ENCODE measurements at places on chromosomes 6 and 20.

- DNase-seq: no peak
Observed at GRCh38 chr6:3887150-3887700, 38.1 kb downstream of the FAM50B start.

DNA sequence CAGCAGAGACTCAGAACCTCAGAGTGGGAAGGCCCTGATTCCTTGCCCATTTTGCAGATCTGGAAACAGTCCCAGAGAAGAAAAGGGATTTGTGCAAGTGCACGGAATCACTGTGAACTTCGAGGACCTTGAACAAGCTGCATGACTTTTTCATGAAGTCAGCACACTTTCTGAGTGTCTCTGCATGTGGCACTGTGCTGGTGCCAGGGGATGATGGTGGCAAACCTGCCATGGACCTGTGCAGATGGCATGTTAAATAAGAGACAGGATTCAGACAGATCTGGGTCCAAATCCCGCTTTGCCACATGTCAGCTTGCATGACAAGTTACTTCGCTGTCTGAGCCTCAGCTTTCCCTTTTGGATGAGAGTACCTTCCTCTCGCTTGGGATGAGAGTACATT lies 26.8 kb downstream of the ZNF831 start:
- no peak for DNase-seq

DNA sequence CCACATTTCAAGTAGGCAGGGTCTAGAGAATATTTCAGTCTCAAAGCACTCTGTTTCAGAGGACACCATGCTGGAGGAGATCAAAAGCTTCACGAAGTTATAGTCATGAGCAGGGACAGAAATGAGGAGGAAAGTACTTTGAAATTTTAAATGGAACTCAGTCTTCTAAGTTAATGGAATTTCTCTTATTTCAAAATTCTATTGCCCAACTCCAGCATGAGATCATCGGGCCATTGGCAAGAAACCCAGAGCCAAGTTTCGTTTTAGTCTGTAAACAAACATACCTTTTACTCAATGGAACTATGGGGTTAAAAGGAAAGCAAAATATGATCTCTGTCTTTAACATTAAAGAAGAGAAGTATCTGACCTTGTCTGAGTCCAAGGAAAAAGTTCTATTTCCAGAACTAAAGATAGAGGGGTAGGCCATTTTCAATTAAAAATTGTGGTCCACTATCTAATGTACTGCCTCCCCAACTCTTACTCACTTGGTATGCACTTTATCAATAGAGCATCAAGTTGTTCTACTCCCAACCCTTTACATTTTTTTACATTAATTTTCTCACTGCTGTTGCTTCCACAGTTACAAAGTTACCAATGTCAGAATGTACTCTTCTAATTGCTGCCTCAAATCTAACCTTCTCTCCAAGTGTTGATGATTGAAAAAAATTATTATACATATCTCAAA lies 235.3 kb upstream of the NRSN1 start:
- no peak for DNase-seq

- DNase-seq: no peak
Observed at GRCh38 chr6:113809826-113810225, 47.3 kb upstream of the MARCKS start.

DNA sequence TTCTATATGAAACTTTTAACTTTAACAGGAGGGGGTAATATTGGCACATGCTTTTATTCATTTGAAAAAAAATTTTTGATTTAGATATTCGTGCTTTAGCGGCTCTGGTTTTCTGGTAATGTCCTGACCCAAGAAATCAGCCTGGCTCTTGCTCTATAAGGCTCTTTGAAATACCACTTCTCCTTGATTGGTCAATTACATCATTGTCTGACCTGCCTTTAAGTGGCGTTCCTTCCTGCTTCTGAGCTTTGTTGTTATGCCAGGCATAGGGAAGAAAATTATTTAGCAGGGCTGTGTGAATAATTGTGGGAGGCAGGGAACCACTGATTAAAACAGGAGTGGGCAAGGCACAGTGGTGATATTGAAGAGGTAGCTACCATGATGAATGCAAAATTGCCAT lies 3.9 kb downstream of the RNF144B start:
- no peak for DNase-seq

DNA sequence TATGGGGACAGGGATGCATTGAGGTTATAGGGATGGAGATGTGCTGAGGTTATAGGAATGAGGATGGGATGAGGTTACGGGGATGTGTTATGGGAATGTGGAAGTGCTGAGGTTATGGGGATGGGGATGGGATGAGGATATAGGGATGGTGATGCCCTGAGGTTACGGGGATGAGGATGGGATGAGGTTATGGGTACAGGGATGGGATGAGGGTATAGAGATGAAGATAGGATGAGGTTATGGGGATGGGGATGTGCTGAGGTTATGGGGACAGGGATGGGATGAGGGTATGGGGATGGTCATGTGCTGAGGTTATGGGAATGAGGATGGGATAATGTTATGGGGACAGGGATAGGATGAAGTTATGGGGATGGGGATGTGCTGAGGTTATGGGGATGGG lies 542.8 kb downstream of the CDH26 start:
- no peak for DNase-seq

GRCh38 chr20:49320460-49320859 lies 42.6 kb upstream of the ZNFX1 start:
- DNase-seq: no peak

DNA sequence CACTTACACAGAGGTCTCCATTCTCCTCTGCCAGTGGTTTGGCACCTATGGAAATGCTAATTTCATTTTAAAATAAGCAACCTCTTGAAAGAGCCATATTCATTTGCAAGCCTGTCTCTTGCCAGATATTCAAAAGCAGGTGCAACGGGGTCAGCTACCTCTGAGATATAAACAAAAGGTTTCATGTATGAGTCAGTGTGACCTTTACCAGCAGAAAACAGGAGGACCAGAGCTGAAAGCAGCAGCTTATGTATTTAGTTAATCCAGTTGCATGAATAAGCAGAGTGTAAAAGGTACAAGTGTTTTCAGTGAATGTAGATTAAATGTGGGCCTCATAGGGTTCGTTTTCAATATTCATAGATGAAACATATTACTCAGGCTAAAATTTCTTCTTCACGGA lies 56.0 kb downstream of the TENT5A start:
- no peak for DNase-seq

GRCh38 chr20:1820138-1821079 lies 74.8 kb upstream of the SIRPA start:
- DNase-seq: no peak

DNA sequence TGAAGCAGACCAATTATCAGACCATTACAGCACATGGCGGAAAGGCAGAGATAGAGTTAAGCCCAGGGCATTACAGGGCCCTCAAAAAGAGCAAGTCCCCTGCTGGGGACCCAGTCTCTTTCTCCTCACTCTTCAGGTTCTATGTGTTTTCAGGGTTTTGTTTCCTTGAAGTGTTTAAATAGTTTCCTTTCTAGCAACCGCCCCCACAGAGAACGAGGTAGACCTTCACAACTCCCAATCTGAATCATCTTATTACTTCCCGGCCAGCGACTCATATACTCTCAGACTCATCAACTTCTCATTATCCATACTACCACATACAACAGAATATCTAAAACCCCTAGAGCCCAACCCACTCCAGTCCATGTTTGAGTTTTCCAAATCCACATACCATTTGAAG lies 526.6 kb upstream of the ARID1B start:
- no peak for DNase-seq

- no peak for DNase-seq
Observed at GRCh38 chr20:2133318-2134183, 31.9 kb downstream of the STK35 start.

GRCh38 chr6:1527073-1527457 lies 82.7 kb upstream of the FOXC1 start:
- DNase-seq: no peak

GRCh38 chr6:134456226-134456625 lies 138.3 kb upstream of the SGK1 start:
- DNase-seq: no peak

- DNase-seq: no peak
Observed at GRCh38 chr6:15280028-15280427, 34.2 kb downstream of the JARID2 start.

DNA sequence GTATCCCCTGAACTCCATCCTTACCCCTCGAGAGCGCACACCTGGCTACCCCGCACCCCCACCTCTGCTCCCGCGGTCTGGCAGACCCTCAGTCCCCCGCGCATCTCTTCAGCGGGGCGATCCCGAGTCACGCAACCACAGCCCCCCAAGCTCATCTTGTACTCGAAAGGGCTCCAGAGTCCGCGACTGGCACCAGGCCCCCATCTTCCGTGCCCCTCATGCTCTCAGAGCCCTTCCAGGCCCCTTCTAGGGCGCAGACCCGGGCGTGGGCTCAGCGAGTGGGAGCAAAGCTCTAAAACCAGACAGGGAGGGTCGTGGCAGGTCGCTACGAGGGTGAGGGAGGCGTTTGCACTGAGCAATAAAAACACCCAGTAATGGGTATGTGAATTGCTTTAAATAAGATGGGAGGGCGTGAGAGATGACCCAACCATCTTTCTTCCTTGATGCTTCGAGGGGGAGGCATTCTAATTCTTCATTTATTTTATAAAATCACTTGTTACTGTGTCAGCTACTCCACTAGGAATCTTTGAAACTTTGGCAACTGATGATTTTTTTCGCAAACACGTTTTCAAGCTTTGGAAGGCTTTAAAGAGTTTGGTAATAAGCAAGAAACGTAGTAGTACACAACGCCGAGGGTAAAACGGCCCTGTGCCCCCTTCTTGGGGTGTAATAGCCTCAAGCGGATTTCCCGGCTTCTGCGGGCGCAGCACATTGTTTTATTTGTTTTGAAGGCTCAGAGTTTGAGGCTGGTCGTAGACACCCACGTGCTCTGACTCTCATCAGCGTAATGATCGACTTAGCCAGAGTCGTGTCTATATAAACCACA lies 42.6 kb upstream of the SUPT3H start:
- DNase-seq: no peak

GRCh38 chr6:15001326-15001910 lies 244.5 kb upstream of the JARID2 start:
- DNase-seq: no peak

DNA sequence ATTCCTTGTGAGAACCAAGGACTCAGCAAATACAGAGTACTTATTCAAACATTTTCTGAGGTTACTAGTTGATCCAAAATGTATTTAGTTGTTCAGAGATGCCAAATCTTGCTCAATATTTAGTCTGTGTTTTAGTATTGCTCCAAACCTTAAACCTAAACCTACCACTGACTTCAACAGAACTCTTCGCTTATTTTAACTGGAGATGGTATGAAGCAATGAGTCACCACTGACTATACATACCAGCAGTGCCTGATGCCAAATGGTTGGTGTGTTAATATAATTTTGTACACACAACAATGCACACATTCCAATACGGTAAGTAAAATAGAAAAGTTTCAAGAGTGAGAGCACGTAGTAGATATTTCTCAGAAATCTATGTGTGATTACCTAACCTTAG lies 1.9 kb upstream of the SPTLC3 start:
- DNase-seq: no peak

DNA sequence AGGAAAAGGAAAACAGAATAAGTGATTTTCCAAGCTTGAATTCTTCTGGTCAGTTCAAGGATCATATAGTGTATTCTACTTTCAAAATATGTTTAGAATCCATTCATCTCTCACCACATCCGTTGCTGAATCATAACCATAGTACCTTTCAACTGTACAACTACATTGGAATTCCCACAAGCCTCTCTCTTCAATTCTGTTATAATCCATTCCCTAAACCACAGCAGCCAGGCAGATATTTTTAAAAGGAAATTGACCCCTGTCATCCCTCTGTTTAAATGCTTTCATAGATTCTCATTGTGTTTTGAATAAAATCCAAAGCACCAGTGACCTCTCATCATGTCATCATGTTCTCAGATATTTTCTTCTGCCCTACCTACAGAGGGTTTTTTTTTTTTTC lies 412.7 kb downstream of the GRIK2 start:
- no peak for DNase-seq

GRCh38 chr6:21496196-21496595 lies 97.4 kb upstream of the SOX4 start:
- no peak for DNase-seq

DNA sequence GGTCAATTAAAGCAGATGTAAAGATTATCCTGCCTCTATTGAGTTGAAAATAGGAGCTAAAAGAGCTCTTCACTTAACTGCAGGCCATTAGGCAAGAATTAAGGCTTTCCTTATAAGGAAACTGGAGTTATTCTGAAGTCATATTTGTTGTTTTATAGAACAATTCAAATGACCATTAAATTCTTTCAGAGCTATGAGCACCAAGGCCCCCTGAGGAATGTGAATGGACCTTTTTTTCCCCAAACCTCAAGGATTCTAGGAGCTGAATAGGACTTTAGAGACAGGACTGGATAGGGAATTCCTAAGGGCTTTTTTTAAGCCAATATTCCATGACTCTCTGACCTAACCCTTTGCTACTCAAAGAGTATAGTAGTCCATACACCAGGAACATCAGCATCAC lies 565.7 kb upstream of the BTBD3 start:
- no peak for DNase-seq

- no peak for DNase-seq
Observed at GRCh38 chr6:37238381-37238780, 19.2 kb upstream of the TBC1D22B start.

DNA sequence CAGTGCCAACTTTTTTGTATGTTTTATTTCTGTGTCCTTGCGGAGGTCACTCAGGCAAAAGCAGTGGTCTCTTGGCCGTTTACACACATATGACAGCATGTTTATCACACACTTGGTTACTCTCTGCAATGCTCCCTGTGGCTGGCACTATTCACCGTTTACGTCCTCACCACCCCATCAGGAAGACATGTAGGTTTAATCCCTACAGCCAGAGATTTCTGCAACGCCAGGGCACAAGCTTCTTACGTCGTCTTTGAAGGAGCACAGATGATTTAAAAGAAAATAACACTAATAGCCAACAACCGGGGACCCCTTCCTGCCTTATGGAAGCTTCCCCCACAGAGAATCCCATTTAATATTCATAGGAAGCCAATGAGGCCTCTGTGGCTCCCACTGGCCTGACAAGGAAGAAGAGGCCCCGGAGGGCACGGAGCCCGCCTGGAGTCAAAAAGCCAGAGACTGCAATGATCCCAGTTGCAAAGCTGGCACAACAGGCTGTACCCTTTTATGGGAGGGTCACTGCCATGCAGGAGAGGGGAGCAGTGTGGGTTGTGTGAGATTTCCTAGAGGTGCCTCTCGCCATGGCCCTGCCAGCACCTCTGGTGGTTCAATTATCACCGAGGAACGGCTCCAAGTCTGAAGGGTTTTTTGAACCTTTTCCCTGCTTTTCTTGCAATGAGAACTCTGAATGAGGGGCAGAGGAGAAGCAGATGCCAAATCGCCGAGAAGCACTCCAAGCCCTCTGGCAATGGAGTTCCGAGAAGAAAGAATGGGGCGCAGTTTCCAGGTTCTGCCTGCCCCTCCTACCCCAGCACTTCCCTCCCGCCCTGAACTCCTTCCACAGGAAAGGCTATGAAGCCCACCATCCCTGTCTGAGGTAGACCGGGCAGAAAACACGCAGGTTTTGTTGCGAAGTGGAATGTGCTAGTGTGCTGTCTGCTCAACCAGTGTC lies 96.2 kb downstream of the THBS2 start:
- DNase-seq: no peak

DNA sequence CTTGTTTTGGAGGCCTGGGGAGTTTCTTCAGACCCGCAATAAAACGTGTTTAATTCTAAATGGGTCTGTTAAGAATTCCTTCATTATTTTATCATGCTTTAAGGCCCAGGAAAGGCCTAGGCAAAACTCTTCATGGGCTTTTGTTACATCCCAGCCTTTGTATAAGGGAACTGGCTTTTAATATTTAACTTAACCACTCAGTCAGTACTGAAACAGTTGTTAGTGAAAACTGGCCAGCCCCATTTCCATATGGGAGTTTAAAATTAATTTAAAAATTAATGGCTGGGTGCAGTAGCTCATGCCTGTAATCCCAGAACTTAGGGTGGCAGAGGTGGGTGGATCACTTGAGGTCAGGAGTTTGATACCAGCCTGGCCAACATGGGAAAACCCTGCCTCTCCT lies 213.2 kb upstream of the FKBP1C start:
- DNase-seq: no peak
